ENCODE measurements at places on chromosomes 2 and 18.

DNA sequence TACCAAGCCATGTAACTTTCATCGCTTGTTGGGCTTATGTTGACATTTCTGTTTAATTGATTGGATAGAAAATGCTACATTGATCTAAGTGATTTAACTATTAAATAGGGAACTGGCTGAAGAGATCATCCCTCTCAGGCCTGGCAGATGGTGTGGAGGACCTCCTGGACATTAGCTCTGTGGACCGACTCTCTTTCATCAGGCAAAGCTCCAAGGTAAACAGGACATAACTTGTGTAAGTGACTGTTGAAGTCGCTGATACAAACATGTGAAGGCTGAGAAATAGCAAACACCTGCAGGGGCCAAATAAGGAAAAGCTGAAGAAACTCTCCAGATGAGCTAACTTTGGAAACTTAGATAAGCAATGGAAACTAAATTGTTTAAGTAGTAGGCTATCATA, 68.8 kb downstream of the UNC80 start:
- DNase-seq, result no peak

- no peak for DNase-seq
Observed at GRCh38 chr2:215657844-215658243, 222.0 kb upstream of the FN1 start.

DNA sequence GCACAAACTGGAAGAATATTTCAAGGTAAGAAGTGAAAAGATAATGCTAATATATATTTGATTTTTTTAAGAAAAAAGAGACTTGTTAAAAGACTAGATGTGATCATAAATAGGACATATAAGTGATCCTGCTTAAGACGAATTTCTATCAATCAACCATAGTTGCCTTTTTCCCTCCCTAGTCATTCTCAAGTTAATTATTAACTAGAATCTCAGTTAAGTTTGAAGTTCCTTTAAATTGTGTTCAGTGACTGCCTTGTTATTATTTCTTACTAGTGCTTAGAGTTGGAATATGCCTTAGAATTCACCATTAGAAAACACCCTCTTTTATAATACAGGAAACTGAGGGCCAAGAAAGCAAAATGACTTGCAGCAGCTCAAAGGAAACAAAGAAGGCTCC, 141.5 kb upstream of the SP5 start:
- no peak for DNase-seq

GRCh38 chr2:3217646-3218045, 160.0 kb downstream of the EIPR1 start:
- DNase-seq, result no peak

DNA sequence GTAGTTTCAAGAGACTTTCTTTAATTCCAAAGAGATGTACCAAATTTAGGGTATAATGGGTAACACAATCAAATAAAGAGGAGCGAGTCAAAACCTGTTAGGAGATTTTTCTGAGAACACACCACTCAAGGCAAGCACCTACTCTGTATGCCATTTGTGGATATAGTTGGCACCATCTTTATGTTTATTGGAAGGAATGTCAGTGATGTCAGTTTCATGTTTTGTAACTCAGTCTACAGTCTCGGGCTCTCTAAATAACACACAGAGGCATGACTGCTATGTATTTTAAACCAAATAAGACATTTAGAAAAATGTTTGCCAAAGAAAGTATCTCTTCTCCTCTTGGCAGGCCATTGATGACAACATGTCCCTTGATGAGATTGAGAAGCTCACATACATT, 59.7 kb downstream of the CPS1 start:
- DNase-seq, result no peak

GRCh38 chr2:218332920-218333645, 23.6 kb upstream of the CATIP start:
- DNase-seq, result no peak

DNA sequence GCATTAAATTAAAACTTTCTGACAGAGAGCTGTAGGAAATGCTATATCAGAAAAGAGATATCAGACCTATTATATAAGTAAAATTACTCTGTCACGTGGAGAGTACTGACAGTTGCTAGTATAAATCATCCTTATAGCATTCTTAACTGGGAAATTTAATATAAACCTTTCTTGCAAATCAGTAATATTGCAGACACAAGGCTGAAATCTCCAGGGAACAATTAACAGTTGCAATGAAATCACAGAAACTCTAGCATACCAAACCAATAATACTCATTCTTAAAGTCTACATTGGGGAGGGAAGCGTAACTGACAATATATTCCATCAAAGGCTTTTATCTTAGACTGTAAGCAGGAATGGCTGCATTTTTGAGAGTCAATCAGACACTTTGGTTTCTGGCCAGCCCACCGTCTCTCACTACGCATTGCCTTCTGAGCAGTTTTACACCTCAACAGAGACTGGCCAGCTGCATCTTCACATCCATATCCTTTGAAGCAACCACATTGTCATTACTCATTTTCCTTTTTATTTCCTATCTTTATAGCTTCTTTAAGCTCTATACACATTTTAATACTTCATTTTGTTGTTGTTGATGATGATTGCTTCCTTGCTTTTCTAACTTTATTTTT, 536.0 kb upstream of the CDH2 start:
- no peak for DNase-seq

DNA sequence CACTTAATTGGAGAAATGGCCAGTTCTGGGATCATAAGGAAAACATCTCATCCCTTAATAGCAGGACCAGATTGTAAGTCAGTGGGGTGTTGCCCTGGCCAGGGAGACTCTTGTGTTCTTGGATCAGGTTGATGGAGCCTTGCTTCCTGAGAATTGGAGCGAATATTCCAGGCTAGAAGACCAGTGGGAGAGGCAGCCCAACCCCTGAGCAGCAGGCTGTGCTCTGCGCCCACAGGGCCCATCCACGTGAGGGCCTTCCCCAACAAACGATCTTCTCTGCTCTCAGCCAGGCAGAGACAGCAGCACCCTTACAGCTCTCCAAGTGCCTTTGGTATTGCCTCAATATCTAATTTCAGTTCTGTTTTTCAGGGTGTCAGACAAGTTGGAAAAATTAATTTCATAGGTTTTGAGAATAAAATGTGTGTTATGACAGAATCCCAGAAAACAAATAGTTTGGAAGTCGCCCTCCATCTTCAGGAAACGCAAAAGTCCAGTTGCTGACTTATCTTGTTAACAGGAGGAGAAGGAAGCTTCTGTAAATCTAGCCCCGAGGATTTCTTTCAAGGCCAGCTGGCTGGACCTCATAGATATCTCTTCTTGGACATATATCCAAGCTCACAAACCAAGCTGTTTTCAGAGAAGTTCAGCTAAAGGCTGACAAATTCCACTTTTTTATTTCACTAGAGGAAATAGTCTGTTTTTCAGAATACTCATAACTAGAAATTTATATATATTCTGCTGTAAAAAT, 105.5 kb downstream of the COPS8 start:
- no peak for DNase-seq

- DNase-seq, result no peak
Observed at GRCh38 chr2:1808981-1809422, 64.7 kb upstream of the PXDN start.

DNA sequence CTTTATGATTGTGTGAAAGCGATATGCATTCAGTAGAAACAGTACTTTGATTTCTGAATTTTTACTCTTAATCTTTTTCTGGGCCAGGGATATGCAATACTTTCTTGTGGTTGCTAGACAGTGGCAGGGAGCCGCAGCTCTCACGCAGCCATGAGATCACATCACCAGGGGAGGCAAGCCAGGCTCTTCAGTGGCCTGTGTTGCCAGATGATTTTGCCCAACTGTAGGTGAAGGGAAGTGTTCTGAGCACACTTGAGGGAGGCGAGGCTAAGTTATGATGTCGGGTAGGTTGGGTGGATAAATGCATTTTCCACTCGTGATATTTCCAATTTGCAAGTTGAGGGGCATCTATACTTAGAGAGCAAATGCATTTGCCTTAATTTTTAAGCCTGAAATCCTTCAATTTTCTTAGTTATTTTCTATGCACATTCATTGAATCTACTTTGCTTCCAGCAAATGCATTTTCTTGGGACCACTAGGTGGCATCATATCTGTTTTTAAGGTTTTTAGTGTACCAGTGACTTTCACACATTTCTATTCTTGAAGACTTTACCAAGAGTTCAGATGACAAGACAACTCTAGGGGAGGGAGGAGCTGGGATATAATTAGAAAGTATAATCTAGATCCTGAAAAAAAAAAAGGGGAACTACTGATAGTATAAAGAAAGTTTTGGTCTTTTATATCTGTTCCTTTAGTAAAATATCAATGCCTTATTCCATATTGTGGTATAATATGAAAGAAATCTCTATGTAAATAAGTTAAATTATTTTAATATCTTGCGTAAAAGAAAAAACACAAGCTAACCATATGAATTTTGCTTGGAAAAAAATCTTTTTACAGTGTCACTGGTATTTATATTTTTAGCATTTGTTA, 643.3 kb downstream of the SOCS6 start:
- no peak for DNase-seq

All from activated CD4-positive, alpha-beta T cell treated with anti-CD3 and anti-CD28 coated beads for 24 hours (primary cell).